ENCODE measurements at places on chromosomes 3 and 15.
A peak's percentile ranks its signal among the peaks of the same experiment; 100 is the strongest.

DNA sequence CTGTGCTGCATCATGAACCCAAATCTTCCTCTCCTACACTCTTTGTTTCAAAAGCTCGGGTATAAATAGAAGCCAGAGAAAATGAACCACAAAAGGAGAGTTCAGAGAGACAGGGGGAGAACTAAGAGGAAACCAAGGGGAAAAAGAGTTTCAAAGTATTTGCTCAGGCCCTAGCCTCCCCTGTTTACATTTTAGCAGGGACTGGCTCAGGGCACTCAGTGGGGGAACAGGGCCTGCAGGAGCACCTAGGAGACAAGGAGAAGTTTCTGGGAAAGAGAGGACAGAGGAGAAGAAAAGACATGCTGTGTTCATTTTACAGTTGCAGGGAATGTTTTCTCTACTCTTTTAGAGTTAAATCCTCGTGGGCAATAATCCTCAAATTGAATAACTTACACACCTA, 8.5 kb upstream of the IL17RD start:
- DNase-seq = no peak

DNA sequence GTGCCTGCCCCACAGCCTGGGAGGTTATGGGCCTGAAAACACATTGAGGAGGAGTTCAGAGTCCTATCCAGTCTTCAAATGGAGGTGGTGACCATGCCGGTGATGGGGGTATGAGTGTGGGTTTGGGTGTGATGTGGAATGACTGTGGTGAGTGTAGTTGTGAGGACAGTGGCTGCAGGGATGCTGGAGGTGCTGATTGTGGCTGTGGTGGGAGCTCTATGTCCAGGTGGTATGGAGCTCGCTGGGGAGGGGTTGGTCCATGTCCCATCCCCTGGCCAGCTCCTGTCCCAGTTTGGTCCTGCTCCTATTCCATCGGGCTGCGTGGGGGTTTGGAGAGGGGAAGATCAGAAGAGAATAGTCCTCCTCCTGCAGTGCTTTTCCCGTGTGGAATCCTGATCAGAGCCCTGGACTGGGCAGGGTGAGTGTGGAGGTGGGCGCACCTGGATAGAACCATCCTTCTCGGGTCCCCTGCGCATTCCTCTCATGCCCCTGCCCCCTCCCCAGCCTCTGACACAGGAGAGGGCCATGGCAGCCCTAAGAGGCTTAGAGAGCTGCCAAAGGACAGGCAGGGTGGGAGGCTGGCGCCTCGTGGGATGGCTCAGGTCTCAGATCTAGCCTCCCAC, 23.0 kb upstream of the GOLGA6C start:
- DNase-seq = no peak

- no peak for DNase-seq
Measured at GRCh38 chr15:91572110-91572509, 281.4 kb upstream of the SLCO3A1 start.

DNA sequence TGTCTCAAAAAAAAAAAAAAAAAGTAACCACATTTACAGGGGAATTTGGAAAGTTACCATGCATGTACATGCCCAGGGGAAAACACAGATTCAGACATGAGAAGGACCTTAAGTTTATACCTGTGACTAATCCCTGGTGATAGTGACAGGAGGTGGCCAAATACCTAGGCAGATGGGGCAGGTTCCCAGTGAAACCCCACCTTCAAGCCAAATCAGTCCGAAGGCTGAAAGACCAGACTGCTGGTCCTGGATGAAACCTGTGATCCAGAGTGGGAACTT, 15.8 kb downstream of the SPCS1 start:
- DNase-seq = no peak

- no peak for DNase-seq
Measured at GRCh38 chr15:88800026-88800425, 3.2 kb upstream of the ACAN start.

- no peak for DNase-seq
Measured at GRCh38 chr3:185878920-185879319, 54.1 kb upstream of the IGF2BP2 start.

GRCh38 chr3:64975147-64975546, 287.3 kb upstream of the ADAMTS9 start:
- DNase-seq = no peak

GRCh38 chr3:12507591-12508281, 23.5 kb downstream of the TSEN2 start:
- DNase-seq = no peak

- DNase-seq = no peak
Measured at GRCh38 chr15:37134244-37134643, 33.9 kb upstream of the MEIS2 start.

GRCh38 chr3:106263011-106263410, 394.2 kb upstream of the CBLB start:
- DNase-seq = no peak

GRCh38 chr3:69200384-69201068, 78.1 kb upstream of the LMOD3 start:
- DNase-seq = peak; percentile 49

GRCh38 chr3:121894301-121894990, at the start of gene SLC15A2:
SLC15A2 (plus strand) TSS chr3:121894401; CDS start chr3:121894477, 76 bp downstream.
- no peak for DNase-seq

GRCh38 chr3:47586746-47587145, 8.1 kb upstream of the CSPG5 start:
- DNase-seq = no peak

DNA sequence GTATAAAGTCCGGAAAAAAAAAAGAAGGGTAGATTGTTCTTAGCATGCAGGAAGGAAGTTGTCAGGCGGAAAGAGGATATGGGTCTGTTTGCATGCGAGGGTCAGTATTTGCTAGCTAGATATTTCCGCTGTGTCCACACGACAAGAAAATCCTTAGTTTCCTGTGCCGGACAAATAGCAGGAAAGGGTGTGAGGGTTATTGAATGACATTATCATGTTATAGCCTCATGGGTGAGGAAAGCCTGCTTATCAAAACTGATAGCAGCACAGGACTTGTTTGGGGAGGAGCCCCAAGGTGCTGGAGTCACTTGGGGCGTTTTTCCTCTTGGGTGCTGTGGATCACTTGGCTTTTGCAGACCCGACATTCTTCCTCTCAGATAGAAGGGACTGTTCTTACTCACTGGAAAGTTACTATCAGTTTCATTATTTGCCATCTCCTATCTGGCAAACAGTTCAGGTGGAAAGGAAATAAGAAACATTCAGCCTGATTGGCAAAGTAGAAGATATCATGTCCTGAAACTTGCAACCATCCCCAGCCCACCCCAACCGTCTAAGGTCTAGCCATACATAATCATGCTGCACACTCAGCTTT, 127.2 kb upstream of the DPH6 start:
- peak; percentile 2 for DNase-seq

- DNase-seq = no peak
Measured at GRCh38 chr3:161744366-161744765, 247.8 kb downstream of the OTOL1 start.

GRCh38 chr15:62821384-62822131, 221.0 kb upstream of the TPM1 start:
- DNase-seq = no peak

- no peak for DNase-seq
Measured at GRCh38 chr3:171776411-171776810, 33.9 kb downstream of the PLD1 start.

DNA sequence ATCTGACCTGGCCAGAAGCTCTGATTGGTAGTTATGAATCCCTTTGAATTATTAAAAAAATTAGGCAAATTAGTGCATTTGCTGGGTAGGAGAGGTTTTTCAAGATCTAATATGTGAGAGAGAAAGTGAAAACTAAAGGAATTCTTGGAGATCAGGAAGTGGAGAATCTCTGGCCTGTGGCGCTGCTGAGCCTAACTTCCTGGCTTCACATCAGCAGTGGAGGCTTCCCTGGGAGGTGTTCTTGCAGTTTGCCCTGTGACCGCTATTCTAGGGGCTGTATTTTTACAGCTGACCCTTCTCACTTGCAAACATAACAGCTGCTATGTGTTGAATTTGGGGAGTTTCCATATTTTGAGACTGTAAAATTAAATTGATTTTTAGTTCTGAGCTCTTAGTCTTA, 166.4 kb downstream of the ATG7 start:
- no peak for DNase-seq

GRCh38 chr3:177889652-177890358, 646.4 kb upstream of the KCNMB2 start:
- no peak for DNase-seq

DNA sequence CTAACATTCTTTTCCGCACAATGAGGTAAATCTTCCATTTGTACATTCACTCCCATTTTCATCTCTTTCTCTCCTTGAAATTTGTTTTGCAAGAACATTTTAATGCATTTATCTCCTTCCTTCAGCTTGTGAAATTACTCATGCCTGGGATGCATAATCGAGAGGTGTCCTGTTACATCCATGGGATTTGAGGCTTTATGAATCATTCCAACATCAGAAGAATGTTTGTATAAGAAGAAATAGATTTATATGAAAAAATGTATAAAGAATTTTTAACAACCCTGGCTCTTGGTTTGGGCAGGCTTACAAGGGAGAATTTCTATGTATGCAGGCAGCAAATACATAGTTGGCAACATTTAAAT, 93.2 kb upstream of the MBNL1 start:
- DNase-seq = no peak

DNA sequence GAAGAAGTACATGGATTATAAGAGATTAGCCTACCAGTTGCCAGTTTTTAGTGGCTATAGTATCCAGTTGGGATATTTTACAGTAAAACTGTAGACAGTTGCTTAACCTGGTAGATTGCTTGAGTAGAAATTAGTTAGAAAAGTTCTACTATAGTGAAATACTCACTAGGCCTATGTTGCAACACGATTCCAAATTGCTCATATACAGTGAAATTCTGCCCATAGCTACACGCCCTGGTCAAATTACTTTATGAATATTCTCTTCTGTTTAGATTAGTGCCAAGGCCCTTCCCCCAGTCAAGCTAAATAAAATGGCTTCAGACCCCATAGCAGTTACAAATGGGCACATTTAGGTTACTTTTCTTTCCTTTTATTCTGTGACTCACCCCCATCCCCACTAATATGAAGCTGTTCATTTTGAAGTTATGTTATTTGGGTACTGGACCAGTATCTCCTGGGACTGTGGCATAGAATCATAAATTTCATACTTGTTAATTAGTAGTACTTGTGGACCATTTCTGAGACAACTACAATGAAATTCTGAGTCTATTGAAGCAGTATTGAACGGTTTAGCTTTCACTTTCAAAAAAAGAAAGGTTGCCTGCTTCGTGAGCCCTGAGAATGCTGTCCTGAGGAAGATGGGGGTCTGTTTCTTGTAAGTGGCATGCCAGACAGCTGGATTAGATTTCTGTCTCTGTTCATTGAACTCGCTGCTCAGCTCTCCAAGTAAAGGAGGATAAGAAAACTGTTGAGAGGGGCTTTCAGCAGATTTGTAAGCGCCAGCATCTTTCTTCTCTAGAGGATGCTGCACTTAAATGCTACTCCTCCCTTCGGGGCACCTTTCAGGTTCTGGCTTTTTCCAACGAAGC, 65.8 kb upstream of the CFAP20DC start:
- DNase-seq = no peak

DNA sequence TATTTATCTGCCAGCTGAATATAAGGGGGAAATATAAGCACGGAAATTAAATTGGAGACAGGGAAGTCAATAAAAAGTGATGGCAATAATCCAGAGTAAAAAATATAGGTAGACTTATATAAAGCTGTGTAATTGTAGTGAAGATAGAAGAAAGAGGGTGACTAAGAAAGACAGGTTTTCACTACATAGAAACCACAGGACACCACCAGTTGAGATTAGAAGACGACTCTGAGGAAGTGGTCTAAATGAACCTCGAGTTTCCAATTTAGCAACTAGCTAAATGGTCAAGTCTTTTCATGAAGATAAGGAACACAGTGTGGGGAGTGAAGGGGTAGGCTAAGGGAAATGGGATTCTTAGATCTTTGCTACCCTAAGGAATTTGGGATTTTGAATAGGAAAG, 188.8 kb upstream of the ARL6 start:
- DNase-seq = no peak

GRCh38 chr3:72448375-72448823, 399.8 kb downstream of the SHQ1 start:
- no peak for DNase-seq

DNA sequence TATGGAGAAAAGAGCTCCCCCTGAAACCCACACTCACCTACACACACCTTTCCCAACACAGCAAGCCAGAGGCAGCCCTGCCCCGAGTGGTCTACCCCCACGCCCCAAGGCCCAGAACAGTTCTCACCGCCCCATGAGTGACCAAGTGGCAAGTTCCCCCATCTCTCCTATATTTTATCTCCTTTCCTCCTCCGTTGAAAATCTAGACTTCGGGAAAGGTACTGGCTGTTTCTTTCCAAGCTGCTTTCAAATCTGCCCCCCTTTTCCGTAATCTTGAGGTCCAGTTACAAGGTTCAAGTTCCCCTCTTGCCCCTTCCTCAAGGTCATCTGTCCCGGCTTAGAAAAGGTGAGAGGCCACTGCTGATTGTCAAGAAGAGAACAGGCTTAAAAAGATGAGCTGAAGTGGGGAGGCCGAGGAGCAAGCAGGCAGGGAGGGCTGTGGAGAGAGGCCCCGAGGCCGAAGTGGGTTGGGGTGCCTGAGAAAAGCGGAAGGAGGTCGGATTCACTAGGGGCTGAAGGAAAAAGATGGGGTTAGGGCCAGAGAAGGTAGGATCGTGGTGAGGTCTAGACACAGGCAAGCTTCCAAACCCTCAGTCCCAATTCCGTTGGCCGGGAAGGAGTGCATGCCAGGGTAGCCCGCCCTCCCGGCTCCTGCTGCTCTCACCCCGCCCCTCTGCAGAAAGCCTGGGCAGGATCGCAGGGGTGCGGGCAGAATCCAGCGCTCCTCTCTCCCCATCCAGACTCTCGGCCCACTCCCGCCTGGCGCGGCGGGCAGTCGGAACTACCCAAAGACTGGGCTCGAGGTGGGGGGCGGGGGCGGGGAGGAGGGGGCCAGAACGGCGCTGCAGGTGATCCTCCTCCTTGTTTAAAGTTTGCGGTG, 1.7 kb downstream of the SEMA5B start:
- DNase-seq = no peak

GRCh38 chr15:63439536-63440264, 58.1 kb upstream of the CA12 start:
- peak; percentile 33 for DNase-seq

GRCh38 chr15:47412136-47412535, 305.2 kb upstream of the SEMA6D start:
- DNase-seq = no peak

- DNase-seq = no peak
Measured at GRCh38 chr15:31975830-31976229, 54.5 kb upstream of the CHRNA7 start.

- DNase-seq = no peak
Measured at GRCh38 chr15:60110909-60111308, 106.8 kb downstream of the FOXB1 start.

DNA sequence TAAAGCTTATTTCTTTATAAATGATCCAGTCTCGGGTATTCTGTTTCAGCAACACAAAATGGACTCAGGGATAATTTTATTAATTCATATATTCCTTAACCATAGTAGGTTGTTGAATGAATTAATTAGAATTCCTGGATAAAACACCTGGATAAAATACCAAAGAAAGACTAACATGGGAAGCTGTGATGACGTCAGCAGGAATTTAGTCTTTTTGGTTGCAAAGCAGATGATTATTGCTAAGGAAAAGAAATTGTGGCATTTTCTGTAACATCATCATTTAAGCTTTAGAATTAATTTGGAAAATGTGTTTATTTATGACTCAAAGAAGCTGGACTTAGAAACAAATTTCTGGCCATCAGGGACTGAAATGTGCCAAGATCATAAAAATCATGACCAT, 228.3 kb upstream of the ZBTB20 start:
- DNase-seq = no peak

- DNase-seq = no peak
Measured at GRCh38 chr3:192881159-192881786, 36.4 kb downstream of the MB21D2 start.

GRCh38 chr3:69428657-69429255, 42.9 kb upstream of the FRMD4B start:
- no peak for DNase-seq

GRCh38 chr3:127715532-127715931, 42.8 kb downstream of the ABTB1 start:
- DNase-seq = no peak
